GM23248 (cell line): ENCODE measurements at places on chromosomes 7 and 10. TPM values are rescaled to one million over a fixed set of nuclear protein-coding genes. Genes with fewer than 3 reads are reported as not detected.

The C10orf105 gene
- not detected in 2 replicates for total RNA-seq

The PAPSS2 gene
- 63.6 and 65.9 TPM in 2 replicates for total RNA-seq

The SPDYE16 gene
- not detected in 2 replicates for total RNA-seq

GRCh38 chr7:108809356-108809755, 239.7 kb downstream of the DNAJB9 start:
- no peak for DNase-seq

GRCh38 chr10:112741830-112742402, 208.1 kb upstream of the TCF7L2 start:
- no peak for DNase-seq

- no peak for DNase-seq
Observed at GRCh38 chr7:129862682-129863081, 90.1 kb downstream of the UBE2H start.

- no peak for DNase-seq
Observed at GRCh38 chr7:27123007-27123476, 7.5 kb downstream of the HOXA4 start.

DNA sequence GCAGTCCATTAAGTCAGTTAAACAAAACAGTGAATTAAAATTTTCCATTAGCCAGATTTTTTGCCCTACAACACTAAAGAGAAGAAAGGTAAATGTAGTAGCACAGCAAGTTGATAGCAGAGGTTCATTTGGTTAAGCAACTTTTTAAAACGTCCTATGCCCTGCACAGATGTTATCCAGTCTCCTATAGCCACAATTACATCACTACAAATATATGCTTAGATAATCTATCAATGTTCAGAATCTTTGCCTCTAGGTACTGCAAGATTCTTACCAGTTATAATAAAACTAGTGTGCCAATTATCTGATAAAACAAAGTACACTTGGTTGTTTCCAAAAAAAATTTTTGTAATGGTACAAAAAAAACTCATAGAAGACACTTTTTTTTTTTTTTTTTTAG, 175.5 kb upstream of the MYO3A start:
- no peak for DNase-seq

- no peak for DNase-seq
Observed at GRCh38 chr7:6165075-6165474, 107.3 kb downstream of the CYTH3 start.

DNA sequence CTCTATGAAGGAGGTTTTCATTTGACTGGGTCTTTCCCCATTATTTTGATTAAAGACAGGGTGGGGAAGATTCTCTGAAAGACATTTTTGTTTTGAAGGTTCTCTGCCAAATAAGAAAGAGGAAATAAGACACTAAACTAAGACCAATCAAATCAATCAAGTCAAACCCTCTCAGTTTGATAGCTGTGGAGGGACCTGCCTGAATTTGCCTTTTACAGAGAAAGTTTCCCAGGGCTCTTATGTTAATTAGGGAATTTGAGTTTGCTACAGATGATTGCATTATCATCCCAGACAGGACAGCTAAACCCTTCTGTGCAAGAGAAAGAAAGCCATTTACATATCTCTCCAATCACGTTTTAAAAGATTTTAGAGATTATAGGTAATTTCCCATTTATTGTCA, 80.0 kb downstream of the CSTF2T start:
- DNase-seq, result no peak

GRCh38 chr7:32670110-32671025, 175.1 kb downstream of the AVL9 start:
- peak; percentile 46 for DNase-seq

GRCh38 chr10:81013771-81014170, 476.1 kb downstream of the SH2D4B start:
- no peak for DNase-seq

DNA sequence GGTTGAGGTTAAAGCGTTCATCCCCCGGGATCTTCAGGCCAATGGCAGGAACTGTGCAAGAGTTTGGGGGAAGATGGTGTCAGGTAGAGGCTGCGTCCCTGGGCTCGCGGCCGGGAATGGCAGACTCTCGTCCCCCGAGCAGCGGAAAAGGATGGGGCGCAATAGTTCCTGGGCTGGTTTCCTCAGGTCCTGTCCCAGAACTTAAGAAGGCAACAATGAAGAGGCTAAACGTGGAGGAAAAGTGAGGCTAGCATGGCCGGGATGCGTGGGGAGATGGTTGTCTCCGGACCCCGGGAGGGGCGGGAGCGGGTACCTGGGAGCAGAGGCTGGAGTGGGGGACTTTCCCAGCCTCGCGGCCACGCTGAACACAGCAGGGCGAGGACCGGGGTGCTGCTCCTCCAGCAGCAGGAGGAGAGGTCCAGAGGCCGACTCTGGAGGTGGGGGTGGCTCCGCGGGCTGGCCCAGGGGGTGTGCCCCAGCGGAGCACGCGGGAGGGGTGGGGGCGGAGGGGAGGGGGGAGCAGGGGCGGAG, 882 bp downstream of the IRF5 start:
- DNase-seq, result peak; percentile 22

DNA sequence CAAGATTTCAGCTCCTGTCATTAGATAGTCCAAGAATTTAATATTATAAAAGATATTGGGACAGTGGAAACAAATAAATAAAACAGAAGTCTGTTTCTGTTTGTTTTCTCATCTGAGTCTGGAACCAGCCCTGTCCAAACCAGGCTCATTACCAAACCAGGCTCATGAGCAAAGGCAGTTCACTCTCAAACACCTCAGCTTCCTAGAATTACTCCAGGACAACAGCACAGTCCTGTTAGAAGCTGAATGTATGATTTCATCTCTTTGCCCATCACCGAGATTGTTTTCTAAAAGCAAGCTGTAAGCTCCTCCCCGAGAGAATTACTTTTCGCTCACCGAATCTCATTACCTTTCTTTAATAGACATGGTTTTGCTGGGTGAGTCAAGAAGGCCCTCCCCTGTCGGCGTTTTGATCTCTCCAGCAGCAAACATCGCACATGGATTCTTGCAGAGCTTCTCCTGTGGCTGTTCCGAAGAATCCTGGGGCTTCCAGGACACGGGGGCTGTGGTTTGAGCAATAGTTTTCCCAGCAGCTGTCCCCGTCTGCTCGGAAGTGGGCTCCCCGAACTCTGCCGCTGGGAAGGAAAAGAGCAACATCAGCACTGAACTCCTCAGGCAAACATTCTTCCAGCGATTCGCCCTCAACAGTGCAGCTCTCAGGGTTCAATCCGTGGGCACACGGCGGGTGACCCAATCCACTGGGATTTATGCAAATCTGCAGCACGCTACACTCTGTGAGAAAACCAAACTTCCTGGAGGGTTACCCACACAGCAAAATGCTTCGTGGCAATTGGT, 112.5 kb downstream of the SVIL start:
- no peak for DNase-seq

DNA sequence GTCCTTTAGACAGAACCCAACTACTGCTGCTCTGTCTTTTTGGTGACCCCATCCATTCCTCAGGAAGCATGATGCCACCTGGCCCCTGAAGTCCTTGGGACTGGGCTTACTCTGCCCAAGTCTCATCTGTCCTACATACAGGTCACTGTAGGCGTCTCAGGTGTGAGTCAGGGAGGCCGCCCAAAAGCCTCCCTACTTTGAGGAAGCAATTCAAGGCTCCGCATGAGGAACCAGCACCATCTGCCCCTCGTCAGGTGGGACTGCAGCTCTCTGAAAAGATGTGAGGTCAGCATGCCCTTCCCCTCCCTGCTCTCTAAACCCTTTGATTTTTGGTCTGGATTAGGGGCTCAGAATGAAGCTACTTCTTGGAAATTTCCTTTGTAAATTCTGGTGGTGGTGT, 354.8 kb downstream of the CXCL12 start:
- DNase-seq, result no peak

GRCh38 chr7:105028004-105028403, 14.0 kb downstream of the KMT2E start:
- DNase-seq, result no peak

GRCh38 chr7:74183653-74184450, 9.7 kb downstream of the EIF4H start:
- DNase-seq, result peak; percentile 33

GRCh38 chr7:97246317-97246716, 128.8 kb downstream of the SDHAF3 start:
- DNase-seq, result no peak

- no peak for DNase-seq
Observed at GRCh38 chr7:54390565-54390964, 151.6 kb upstream of the VSTM2A start.

DNA sequence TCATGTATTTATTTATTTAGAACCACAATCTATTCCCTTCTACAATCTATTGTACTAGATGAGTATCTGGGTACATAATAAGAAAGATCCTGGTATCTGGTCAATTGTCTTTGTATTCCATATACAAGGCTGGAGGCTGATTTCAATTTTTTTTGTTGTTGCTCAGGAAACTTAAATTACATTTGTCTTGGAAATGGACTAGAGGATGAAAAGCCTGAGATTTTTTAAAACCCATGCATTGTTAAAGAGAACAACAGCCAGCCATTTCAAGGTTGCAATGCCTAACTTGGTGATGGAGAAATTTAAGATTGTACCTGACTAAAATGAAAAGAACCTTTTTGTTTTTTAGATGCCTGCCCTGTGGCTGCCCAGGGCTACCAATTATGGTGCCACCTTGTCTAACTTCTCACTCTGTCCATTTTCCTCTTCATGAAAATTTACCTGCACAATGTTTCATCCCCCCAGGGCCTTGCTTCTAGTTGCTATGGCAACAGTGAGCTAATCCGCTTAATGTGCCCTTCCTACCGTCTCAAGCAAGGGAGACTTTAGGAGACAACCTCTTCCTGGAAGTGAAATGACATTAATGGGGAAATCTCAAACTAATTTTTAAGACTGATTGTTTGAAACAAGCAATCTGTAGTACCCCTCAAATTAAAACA, 203.7 kb upstream of the PHYHIPL start:
- no peak for DNase-seq
